ENCODE measurements at places on chromosomes 7 and 10.

DNA sequence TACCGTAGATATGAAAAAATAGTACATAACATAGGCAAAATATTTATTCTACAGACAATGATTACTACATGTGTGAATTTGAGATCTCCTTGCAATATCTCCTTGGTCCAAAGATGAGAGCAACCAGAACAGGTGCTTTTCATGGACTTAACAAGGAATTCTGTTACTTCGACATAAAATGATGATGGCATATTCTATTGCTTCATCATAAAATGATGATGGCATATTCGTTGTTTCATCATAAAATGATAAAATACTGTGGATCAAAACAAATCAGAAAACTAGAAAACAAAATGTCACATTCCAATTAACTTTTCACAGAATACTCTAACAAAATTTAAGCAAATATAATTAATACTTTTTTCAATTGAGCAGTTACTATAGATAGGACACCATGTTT is 4.8 kb downstream of the OSBPL3 start:
- no peak for DNase-seq

DNA sequence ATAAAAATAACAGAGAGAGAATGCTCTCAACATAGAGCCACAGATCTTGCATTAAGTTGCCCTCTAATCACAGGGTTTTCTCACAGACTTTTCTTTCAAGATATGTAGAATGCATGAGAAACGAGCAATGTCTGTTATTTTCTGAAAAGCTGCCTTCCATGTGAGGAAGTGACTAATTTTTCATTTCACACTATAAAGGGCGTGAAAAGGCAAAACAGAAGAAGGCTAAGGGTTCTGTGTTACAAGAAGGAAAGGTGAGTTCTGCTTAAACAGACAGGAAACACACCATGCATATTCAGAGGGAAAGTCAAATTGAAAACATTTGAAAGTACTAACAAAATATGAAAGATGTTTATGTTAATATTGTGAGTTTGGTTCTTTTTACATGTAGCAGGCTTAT is 189.2 kb downstream of the SEMA3D start:
- no peak for DNase-seq

GRCh38 chr10:11341283-11341960 is 270.0 kb downstream of the USP6NL start:
- DNase-seq: no peak

- DNase-seq: no peak
Measured at GRCh38 chr10:72764151-72764550, 72.2 kb downstream of the MCU start.

- no peak for DNase-seq
Measured at GRCh38 chr10:71950683-71951082, 13.5 kb upstream of the CHST3 start.

DNA sequence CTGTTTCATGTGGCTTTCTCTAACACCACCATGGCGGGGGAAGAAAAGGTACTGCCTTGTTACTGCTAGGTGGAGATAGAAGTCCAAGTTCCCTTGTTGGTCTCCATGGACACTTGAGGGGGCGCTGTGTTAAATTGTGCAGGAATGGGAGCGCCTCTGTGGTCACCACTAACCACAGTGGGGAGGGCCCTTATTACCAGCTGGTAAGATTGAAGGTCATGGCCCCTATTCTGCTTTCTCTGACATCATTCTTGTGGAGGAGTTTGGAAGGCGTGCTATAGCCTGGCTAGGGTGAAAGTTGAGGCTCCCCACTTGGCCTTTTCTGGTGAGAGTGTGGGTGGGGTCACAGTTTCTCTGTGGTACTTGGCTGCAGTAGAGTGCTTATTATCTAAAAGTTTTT is 14.9 kb upstream of the MXI1 start:
- DNase-seq: peak; percentile 63

DNA sequence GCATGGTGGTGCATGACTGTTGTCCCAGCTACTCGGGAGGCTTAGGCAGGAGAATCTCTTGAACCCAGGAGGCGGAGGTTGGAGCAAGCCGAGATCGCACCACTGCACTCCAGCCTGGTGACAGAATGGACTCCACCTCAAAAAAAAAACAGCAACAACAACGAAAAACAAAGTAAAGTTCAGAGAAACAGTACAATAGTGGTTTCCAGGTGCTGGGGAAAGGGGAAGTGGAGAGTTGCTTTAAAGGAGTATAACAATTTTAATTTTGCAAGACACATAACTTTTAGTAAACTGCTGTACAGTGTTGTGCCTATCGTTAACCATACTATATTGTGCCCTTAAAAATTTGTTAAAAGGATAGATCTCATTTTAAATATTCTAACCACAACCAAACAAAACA is 662.7 kb upstream of the POT1 start:
- no peak for DNase-seq

- DNase-seq: no peak
Measured at GRCh38 chr10:71756311-71757191, 16.8 kb downstream of the VSIR start.

- DNase-seq: no peak
Measured at GRCh38 chr7:33040803-33041516, 21.6 kb downstream of the NT5C3A start.

DNA sequence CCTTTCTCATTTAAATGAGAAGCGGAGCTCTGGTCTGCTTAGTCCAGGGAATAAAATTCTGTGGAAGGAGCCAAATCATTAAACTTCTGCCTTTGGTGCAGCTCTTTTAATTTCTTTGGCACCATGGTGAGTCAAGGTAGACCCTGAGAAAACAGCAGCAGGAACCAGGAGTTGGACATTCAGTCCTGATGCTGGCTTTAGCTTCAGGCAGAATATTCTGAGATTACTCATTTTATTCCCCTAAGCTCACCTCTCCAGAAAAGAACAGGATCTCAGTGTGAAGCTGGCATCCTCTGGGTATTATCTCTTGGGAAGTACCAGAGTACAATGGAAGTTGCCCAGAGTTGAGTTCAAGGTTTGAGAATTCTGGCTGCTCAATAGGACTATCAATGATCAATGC is 211.6 kb upstream of the NRP1 start:
- DNase-seq: no peak

DNA sequence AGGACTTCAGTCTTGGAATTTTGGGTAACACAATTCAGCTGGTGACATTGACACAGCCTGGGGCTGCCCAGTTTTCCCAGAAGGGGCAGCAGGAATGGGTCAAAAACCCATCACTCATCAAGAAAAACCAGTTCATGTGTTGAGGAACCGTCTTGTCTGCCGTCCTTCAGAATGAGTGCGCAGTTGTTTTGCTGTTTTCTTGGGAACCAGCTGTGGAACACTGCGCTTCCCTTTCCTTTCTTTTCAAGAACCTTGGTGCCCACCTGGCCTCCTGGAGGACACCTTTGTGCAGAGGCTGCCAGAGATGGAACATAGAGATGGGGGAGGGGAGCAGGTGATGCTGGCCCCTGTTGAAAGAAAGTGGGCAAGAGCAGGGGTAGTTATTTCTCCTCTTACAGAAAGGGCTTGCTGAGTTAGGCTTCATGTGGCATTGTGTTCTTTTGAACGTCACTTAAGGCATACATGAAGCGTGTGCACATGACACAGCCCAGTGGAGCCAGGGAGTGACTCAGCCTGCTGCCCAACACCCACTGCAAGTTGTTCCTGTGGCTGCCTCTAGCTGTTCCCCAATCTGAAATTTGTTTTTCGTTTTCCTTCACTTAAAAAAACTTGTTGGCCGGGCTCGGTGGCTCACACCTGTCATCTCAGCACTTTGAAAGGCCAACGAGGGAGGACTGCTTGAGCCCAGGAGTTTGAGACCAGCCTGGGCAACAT is 87.4 kb upstream of the TNS3 start:
- no peak for DNase-seq

Data from H7 (cell line).